ENCODE measurements at places on chromosomes 4 and X.

GRCh38 chr4:88138561-88138960 lies 19.9 kb downstream of the ABCG2 start:
- no peak for DNase-seq

DNA sequence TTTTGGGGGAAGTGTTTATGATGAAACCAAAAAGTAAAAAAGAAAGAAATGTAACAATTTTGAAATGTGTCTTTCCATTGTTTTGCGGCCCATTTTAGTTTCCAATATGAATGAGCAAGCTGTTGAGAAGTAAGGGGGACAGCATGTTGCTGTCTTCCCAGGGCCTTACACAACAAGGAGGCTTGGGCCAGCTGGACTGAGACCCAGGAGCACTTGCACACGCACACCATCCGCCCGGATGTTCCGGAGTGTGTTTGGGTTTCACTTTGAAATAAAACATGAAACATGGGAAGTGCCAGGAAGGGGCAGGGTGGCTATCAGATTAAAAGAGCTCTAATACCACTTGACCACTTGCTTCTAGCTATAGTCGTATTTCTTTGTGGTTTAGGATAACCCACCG lies 144.4 kb downstream of the NHS start:
- DNase-seq, result no peak

DNA sequence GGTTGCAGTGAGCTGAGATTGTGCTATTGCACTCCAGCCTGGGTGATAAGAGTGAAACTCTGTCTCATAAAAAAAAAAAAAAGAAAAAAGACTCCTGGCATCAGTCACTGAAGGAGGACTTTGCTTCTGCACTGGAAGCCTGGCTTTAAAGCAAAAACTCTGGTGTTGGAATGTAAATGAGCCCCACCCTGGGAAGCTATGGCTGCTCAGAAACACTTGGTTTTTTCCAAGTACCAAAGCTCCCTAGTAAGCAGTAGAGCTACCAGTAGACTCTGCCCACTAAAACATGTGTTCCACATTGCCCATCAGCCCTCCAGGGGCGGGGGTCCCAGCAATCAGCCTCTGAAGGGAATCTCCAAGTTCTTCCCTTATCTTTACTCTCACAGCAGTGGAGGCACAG lies 154.4 kb downstream of the SHROOM3 start:
- DNase-seq, result no peak

DNA sequence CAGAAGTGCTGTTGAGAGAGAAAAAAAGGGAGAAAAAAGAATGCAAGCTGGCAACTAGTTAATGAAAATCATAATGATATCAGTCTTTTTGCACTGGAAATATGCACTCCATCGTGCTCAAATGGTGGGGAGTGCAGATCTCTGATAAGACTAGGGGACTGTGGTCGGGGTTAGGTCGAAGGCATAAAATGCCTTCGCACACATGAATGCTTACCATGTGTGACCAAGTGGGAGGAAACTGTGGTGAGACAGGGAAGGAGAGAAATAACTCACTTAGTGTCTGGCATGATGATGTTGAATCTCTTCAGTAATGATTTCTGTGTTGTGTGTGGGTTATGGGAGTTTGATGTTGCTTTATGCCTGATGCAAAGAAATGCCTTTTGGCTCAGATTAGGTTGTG lies 358.9 kb downstream of the FBXO8 start:
- DNase-seq, result peak; percentile 14

- no peak for DNase-seq
Observed at GRCh38 chrX:148874636-148875246, 374.3 kb downstream of the AFF2 start.
